ENCODE measurements at places on chromosomes 7 and 10.

DNA sequence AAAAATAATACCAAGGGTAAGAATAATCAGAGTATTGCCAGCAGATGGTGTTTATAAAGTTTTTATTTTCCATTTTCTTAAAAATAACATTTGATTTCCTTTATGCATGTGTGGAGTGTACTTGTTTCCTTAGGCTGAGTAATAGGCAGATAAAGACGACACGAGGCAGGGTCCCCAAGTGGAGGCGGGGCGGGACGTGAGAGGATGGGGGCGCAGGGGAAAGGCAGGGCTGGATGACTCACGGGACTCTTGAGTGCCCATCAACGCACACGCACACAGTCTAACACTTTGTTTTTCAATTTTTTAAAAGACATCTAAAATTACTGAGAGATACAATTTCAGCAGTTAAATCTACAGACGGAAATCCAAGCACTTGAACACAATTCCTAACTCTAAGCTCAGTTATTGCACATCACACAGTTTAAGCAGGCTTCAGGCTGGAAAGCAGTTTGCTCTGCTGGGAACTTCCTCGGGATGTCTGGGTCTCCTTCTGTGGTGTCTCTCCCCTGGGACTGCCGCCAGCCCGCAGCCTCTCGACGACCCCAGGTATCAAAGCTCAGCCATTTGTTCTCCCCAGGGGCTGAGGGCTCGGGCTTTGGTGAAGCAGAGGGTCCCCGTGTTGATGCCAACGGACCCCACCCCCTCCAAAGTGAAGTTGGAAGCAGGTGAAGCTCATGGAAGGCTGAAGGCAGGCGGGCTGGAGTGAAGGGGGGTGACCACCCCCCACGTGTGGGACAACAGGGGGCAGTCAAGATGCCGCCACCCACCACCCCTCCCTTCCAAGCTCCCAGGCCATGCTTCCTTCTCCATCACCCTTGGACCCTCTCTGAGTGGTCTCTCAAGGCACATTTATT lies 29.1 kb downstream of the SPOCK2 start:
- no peak for DNase-seq

- peak; percentile 55 for DNase-seq
Observed at GRCh38 chr7:155685070-155685790, 40.8 kb downstream of the RBM33 start.

DNA sequence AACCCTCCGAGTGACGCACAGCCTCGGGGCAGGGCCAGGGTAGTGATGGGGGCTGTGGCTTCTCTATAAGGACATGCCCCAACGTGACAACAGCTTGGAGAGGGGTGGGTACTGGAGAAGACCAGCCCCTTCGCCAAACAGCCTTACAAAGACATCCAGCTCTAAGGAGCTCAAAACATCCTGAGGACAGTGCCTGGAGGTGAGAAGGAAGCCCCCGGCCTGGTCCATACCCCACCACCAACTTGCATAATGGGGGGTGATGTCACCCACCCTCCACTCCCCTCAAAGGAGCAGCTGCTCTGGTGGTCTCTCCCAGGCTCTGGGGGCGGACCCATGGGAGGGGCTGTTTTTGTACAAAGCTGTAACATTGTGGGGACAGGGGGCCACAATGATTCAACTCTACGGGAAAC lies 15.1 kb downstream of the PRSS2 start:
- DNase-seq: no peak

DNA sequence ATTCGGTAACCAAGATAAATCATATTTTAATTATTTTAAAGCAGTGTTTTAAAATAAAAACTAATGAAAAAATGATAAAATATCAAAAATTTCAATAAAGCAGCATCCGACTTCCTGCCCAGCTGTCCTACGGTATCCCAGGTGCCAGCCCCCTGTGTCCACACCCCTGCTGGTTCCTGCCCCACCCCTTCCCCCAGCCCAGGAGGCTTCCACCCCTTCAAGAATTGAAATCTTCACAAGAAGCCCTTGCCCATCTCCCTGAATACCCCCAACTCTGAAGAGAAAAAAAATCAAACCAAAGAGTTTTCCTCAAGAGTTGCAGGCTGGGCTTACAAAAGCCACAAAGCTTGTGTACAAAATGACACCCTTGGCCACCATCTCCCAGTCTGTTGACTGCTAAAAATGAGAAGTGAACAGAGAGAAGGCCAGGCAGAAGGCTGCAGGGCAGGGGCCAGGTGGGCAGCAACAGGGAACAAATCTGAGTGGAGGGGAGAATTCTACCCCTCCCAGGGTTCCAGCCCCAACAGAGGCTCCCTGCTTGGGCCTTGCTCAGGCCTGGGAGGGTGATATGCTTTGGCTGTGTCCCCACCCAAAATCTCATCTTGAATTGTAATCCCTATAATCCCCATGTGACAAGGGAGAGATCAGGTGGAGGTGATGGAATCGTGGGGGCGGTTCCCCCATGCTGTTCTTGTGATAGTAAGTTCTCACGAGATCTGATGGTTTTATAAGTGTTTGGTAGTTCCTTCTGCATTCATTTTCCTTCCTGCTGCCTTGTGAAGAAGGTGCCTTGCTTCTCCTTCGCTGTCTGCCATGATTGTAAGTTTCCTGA lies 14.5 kb downstream of the GPRIN2 start:
- no peak for DNase-seq

DNA sequence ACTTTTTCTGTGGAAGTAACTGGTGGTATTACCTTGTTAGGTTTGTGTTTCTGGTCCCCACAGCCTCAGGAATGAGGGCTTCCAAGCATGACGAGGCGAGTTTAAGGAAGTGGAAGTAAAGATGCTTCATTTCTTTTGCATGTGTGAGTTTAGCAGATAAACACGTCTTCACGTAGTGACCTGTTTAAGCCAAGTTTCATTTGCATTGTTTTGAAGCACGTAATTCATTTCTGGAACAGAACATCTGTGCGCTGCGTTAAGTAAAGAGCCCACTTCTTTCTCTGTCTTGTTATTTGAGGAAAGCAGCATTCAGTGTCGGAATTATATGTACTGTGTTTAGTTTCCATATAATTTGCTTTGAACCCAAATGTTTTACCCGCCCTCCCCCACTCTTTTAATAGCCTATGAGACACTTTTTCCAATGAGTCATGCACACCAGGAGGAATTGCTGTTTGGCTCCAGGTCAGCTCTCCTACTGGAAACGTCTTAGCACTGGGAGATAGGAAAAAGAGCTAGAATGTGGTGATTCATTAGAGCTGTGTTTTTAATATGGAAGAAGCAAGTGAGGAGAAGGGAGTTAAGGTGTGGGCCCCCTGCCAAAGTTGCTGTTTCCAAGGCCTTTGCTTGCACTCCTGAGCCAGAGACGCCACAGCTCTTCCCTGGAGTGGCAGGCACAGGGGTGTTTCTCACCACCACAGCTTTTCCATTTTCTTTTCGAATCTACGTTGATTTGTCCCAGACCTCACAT lies 36.7 kb downstream of the BTBD16 start:
- DNase-seq: peak; percentile 98

DNA sequence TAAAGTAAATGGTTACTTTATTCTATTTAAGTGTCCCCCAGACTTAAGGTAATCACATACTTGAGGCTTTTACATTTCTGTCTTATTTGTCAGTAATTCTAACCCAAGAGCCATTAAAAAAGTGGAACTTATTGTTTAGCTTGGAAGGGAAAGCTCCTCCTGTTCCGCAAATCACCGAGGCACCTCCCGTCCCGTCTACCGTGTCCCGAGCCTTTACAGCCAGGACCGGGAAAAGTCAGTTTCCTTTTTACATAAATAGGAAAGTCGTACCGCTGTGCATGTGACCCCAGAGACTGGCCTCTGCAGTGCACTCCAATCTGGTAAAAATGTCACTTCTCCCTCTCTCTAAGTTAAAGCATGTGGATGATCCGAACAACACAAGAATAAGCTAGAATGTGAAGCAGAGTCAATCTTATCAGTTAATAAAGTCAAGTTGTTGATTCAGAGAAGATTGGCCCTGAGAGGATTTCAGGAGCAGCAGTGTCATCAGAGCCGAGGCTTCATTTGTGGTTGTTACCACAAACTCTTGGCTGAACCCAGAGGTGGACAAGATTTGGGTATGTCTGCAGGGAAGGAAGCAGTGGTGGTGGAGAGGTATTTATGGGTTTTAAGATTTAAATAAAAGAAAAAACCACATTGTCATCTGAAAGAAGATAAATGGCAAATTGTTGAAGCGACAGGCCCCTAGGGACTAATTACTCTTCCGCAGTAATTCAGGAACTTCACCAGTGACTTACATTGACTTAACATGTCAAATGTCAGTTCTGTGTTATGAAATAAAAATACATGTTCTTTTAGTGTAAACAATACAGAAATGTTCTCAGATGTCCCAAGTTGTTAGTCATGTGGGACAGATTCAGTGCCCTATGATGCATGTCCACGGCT lies 316.6 kb upstream of the ZNF32 start:
- DNase-seq: peak; percentile 77

DNA sequence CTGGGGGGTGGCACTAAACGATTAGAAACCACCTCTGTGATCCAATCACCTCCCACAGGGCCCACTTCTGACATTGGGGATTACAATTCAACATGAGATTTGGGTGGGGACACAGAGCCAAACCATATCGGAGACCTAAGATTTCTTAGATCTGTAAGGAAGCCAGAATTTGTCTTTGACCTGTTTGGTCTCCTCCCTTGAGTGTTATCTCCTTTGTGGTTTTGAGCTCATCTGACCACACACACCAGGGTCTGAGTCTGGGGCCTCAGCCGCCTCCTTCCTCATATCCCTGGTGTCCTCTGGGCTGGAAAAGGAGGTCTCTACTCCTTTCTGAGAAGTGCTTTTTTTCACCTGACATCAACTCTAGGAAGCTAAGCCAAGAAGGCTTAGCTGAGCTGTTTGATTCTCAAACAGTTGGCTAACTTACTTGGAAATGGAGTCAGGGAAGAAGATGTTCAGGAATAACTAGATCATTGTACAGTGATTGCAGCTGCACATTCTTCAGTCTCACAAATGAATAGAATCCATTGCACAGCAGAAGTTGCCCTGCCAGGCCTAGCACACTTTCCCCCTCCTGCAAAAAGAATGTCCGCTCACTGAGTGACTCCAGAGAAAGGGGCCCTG lies 167.4 kb downstream of the ARHGAP21 start:
- peak; percentile 60 for DNase-seq

GRCh38 chr10:60967260-60967659 lies 23.3 kb upstream of the RHOBTB1 start:
- no peak for DNase-seq

DNA sequence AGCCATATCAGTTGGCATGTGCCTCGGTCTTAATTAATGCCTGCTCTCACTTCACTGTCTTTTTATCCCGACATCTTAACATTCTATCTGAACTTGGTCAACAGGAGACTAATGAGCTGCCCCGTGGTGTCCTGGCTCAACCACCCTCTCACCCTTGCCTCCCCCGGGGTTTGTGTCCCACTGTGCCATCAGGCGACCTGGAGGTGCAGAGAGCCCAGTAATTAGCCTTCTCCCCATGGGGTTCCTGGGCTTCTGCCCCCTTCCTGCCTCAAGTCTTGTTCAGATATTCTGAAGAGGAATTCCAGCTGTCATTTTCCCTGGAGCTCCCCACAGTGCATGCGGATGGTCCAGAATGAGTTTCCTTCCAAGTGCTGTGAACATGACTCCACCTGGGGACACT lies 10.1 kb upstream of the JAKMIP3 start:
- no peak for DNase-seq

All from amniotic epithelial cell (primary cell).